ENCODE measurements at places on chromosomes 16 and 17. TPM values are rescaled to one million over a fixed set of nuclear protein-coding genes. Genes with fewer than 3 reads are reported as not detected.

The PRDM7 gene
- total RNA-seq: not detected

The AATK gene
- total RNA-seq: 0.08 TPM

DNA sequence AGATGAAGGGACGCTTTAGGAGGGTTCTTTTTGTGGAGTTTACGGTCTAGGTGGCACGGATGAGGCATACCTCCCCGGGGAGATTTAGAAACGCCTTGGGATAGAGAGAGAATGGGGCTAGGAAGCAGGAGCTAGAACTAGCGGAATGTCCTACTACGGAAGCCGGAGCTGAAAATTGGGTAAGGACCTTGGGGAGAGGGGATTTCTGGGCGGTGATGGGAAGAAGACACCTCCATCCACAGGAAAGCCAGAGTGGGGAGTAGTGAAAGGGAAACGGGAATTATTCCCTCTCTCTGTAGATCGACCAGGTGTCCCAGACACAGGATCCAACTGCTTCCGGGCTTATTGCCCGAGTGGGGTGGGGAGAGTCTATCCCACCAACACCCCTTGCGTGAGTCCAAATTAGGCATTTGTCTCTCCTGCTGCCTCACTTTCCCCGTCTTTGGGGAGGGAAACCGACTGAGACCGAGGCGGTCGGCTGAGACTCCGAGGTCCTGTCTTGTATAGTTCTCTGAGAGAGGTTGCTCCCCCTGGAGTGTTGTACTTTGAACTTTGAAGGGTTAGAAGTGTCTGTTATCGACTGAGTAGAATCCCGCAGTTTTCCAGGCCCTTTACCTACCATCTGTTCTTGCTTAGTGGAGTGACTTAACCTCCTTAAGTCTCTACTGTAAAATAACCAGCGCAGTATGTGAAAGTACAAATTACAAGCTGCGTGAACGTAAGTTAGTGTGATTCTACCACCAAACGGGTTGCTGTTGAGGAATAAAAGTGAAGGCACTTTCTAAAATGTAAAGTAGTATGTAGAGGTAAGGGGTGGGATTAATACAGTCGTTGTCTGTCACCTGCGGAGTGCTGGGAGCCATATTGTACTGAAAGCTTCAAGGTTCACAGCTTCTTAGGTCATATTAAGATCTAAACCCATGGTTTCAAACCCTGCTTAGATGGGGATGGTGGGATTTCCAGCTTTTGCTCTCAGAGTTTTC, 1.0 kb downstream of the RSPRY1 start:
- no peak for DNase-seq

DNA sequence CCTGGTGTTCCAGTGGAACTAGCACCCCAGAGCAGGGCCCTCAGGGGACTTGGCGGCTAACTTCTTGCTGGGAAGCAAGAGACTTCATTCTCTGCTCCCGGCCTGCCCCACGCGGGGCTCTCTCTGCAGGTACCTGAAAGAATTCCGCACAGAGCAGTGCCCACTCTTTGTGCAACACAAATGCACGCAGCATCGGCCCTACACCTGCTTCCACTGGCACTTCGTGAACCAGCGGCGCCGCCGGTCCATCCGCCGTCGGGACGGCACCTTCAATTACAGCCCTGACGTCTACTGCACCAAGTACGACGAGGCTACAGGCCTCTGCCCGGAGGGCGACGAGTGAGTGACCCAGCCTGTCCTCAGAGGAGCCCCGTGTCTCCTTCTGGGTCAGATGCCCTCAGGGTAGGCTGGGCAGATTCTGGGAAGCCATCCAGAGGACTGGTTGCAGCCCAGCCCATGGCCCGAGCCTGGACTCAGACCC, 25.1 kb downstream of the UNK start:
- DNase-seq: no peak

DNA sequence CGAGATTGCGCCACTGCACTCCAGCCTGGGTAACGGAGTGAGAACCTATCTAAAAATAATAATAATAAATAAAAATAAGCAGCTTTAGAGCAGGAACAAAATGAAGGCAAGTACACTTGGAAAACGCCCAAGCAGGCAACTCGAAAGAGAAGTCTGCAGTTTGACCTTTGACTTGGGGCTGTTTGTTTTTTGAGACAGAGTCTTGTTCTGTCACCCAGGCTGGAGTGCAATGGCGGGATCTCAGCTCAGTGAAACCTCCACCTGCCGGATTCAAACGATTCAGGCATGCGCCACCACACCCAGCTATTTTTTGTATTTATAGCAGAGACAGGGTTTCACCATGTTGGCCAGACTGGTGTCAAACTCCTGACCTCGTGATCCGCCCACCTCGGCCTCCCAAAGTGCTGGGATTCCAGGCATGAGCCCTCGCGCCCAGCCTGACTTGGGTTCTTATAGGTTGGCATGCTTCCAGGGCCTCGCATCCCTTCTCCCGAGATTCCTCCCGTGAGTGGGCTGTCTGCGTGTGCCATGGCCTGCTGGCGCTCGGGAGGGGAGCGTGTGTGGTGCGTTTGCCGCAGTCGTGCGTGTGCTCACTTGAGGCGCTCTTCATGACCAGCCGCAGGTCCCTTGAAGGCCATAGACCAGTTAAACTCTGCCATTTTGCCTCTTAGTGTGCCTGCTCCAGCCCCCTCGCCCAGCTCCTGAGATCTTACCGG, 18.4 kb upstream of the UBE2I start:
- no peak for DNase-seq

DNA sequence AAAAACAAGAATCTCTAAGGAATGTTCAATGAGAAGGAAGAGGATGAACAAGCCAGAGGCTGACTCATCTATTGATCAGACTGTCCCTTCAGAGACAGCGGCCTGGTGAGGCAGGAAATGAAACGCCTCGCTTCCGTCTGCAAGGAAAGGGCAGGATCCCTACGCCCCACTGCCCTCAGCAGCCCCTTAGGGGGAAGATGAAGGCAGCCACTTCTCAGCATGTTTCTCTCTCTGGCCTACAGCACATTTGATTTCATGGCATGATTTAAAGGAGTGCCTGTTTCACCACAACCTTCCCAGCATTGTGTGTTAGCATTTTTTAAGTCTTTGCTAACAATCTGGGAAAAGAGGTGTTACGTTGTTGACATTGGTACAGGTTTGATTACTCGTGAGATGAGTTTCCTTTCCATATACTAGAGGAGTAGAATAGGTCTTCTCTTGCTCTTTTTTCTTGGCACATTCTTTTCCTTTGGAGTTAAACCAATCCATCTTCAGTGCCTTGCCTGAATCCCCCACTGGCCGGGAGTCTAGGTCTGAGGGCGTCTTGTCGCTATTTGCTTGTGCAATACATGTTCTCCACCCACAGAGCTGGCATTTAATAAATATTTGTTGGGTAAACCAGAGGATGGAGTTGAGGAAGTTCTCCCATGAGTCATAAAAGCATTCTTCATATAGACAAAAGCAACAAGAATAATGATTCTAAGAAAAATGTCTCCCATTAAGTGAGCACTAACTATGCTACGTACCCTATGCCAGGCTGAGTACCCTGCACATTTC, 47.4 kb downstream of the RBFOX3 start:
- DNase-seq: peak; percentile 37

- DNase-seq: peak; percentile 86
Measured at GRCh38 chr17:60392845-60393702, 1.1 kb upstream of the USP32 start.
